ENCODE measurements at places on chromosomes 6 and 20. TPM values are rescaled to one million over a fixed set of nuclear protein-coding genes. Genes with fewer than 3 reads are reported as not detected.

- H3K4me1 ChIP-seq = peaks cover 24% of the 10 kb centered on the region
- H3K36me3 ChIP-seq = no peaks in the 10 kb centered on the region
- no peak overlapping the region for H3K27ac ChIP-seq
- H3K4me3 ChIP-seq = no peak overlapping the region
Observed at GRCh38 chr6:18347021-18347577, 40.1 kb upstream of the RNF144B start.

DNA sequence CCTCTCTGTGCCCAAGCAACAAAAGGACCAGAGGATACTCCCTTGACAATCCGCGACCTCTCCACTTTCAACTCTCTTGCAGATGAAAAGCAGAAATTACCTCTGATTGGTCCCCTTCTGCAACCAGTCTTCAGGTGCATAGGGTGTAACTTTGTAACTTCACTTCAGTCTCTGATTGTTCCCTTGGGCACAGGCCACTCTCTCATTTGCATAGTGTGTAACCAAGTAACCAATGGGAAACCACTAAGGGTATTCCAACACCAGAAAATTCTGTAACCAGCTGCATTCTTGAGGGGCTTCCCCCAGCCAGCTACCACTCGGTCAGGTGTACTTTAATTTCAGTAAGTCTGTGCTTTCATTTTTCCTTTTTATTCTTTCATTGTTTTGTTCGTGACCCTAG, 4.4 kb upstream of the RAET1L start:
- peaks cover 9% of the 10 kb centered on the region for H3K36me3 ChIP-seq
- no peak for DNase-seq
- peaks cover 53% of the 10 kb centered on the region for H3K27me3 ChIP-seq
- H3K4me1 ChIP-seq = no peaks in the 10 kb centered on the region
- H3K27ac ChIP-seq = no peak overlapping the region
- no peak overlapping the region for H3K4me3 ChIP-seq

- DNase-seq = peak; percentile 91
- peak overlapping the region; percentile 93 for H3K4me3 ChIP-seq
- no peaks in the 10 kb centered on the region for H3K27me3 ChIP-seq
Observed at GRCh38 chr6:149750136-149750609, 632 bp downstream of the PCMT1 start.

GRCh38 chr20:6768228-6769140, 998 bp downstream of the BMP2 start:
- H3K27me3 ChIP-seq = peaks cover 6% of the 10 kb centered on the region
- H3K4me1 ChIP-seq = peaks cover 14% of the 10 kb centered on the region
- DNase-seq = peak; percentile 82
- H3K27ac ChIP-seq = no peak overlapping the region
- H3K36me3 ChIP-seq = no peaks in the 10 kb centered on the region

- no peaks in the 10 kb centered on the region for H3K36me3 ChIP-seq
- no peak overlapping the region for H3K4me3 ChIP-seq
- H3K4me1 ChIP-seq = no peaks in the 10 kb centered on the region
Observed at GRCh38 chr20:21677781-21678180, 27.7 kb upstream of the PAX1 start.

- no peak overlapping the region for H3K27ac ChIP-seq
- no peaks in the 10 kb centered on the region for H3K36me3 ChIP-seq
- H3K4me3 ChIP-seq = no peak overlapping the region
Observed at GRCh38 chr6:68343901-68344300, 291.2 kb upstream of the ADGRB3 start.

DNA sequence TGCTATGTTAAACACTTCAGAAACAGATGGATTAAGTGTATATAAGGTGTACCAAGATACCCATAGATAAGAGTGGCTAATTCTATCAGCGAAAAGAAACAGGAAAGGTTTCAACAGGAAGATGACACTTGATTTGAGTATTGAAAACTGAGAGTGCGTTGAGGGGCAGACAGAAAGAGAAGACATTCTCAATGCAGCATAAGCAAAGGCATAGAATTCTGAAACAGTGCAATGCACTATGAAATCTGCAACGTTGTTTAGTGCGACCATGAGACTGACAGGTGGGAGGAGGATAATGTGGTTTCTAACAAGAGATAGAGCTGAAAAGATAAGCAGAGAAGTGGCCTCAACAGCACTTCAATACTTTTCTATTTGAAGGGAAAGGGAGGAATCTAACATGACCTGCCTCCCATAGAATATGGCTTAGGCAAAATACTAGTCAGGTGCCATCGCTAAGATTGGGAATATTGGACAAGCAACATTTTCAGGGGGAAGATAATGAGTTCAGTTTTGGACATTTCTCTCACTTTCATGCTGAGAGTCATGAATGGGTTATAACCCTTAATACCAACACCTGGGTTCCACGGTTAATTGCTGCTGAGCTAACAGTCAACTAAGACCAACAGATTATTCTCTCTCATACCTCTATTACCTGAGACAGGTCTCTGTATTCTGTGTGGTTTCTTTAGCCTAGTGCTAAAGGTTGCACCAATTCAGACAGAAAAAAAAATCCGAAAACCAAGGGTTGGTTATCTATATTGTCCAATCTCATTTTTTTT, 312.9 kb upstream of the ARID1B start:
- H3K4me3 ChIP-seq = no peak overlapping the region
- peaks cover 2% of the 10 kb centered on the region for H3K36me3 ChIP-seq
- peaks cover 5% of the 10 kb centered on the region for H3K27me3 ChIP-seq
- no peak for DNase-seq
- no peaks in the 10 kb centered on the region for H3K4me1 ChIP-seq

- H3K27ac ChIP-seq = peak overlapping the region; percentile 9
- H3K4me3 ChIP-seq = no peak overlapping the region
- peaks cover 2% of the 10 kb centered on the region for H3K36me3 ChIP-seq
- H3K27me3 ChIP-seq = no peaks in the 10 kb centered on the region
- DNase-seq = no peak
Observed at GRCh38 chr6:155183095-155183494, 80.7 kb upstream of the CLDN20 start.

- no peak overlapping the region for H3K4me3 ChIP-seq
- H3K27me3 ChIP-seq = no peaks in the 10 kb centered on the region
- H3K36me3 ChIP-seq = no peaks in the 10 kb centered on the region
- peaks cover 5% of the 10 kb centered on the region for H3K4me1 ChIP-seq
- H3K27ac ChIP-seq = no peak overlapping the region
Observed at GRCh38 chr6:121771937-121772720, 336.7 kb downstream of the GJA1 start.

GRCh38 chr6:161125591-161125990, 134.0 kb downstream of the MAP3K4 start:
- H3K36me3 ChIP-seq = peaks cover 68% of the 10 kb centered on the region
- H3K4me1 ChIP-seq = no peaks in the 10 kb centered on the region

DNA sequence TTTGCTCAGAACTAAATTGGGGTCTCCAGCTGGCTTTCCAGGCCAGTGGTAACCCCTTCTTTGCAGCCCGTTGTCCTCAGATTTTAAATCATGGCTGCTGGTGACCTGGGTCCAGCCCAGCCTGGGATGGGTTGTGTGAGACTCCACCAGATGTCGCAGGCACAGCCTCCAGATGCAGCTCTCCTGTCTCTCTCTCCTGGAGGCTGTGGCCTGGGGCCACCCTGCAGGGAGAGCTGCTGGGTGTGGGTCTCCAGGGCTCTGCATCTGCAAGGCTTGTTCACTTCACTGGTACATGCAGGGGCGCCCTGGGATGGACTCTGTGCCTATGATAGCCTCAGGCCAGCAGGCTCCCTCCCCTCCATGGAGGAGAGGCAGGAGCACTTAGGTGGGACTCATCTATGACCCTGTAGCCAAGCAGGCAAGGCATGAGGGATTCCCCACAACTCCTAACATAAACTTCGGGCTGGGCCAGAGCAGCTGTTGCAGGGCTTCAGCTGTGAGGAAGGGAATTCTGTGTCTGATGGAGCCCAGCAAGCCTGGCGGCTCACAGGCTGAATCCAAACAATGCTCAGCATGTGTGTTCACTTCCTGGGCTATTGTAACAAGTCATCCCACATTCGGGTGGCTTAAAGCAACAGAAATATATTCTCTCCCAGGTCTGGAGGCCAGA, 94.7 kb upstream of the NXT1 start:
- H3K27ac ChIP-seq = no peak overlapping the region
- no peak for DNase-seq
- no peak overlapping the region for H3K4me3 ChIP-seq
- peaks cover 1% of the 10 kb centered on the region for H3K36me3 ChIP-seq

- no peaks in the 10 kb centered on the region for H3K4me1 ChIP-seq
- no peak overlapping the region for H3K4me3 ChIP-seq
- H3K27ac ChIP-seq = no peak overlapping the region
- H3K36me3 ChIP-seq = no peaks in the 10 kb centered on the region
- H3K27me3 ChIP-seq = peaks cover 7% of the 10 kb centered on the region
Observed at GRCh38 chr6:49205526-49205925, 257.5 kb downstream of the MMUT start.

DNA sequence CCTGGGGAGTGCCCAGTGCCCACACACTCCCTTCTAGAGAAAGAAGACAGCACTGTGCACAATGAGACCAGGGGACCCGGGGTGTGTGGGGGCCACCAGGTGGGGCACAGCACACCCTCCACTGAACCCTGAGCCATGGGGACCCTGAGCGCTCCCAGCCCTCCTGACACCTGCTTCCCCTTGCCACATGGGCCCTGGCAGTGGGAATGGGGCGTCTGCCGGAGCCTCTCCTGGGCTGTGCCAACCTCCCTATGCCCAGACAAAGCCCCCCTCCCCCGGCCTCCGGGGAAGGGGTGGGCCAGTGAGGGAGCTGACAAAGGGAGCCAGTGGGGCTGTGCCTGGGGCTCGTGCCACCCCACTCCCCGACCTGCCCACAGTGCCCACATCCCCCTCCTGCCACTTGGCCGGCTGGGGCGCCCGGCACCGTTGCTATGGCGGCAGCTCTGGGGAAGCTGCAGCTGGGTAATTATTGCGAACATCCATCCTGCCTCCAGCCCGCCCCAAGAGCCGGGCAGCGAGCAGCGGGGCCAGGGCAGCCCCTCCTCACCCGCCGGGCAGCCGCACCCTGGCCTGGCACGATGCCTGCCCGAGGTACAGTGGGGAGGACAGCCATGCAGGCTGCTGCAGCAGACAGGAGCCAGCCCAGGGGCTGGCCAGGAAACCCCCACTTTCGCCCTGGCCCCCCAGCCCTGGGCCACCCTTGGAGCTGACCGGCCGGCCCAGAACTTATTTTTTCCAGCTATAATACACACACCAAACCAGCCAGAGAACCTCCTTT, 41.9 kb upstream of the NOL4L start:
- DNase-seq = no peak
- H3K4me3 ChIP-seq = peak overlapping the region; percentile 10
- no peaks in the 10 kb centered on the region for H3K27me3 ChIP-seq
- H3K36me3 ChIP-seq = no peaks in the 10 kb centered on the region

- no peak overlapping the region for H3K4me3 ChIP-seq
- peaks cover 13% of the 10 kb centered on the region for H3K27me3 ChIP-seq
- H3K4me1 ChIP-seq = no peaks in the 10 kb centered on the region
- no peaks in the 10 kb centered on the region for H3K36me3 ChIP-seq
- H3K27ac ChIP-seq = no peak overlapping the region
Observed at GRCh38 chr6:85285114-85285513, 164.8 kb upstream of the NT5E start.

DNA sequence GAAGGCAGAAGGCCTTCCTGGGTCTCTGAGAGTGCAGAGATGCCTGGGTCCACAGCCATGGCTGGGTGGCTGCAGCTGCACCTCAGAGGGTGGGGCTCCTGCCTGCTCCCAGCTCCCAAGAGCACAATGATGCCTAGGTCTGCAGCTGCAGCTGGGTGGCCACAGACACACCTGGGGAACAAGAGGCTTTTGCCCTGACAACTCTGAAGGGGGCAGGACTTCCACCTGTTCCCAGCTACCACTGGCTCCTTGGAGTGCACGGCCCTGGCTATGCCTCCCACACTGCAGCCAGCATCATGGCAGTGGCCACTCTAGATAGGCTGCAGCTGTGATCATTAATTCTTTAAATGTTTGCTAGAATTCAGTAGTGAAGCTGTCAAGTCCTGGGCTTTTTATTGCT, 511.3 kb downstream of the ADGRB3 start:
- H3K27me3 ChIP-seq = no peaks in the 10 kb centered on the region
- H3K4me1 ChIP-seq = no peaks in the 10 kb centered on the region
- no peak overlapping the region for H3K27ac ChIP-seq
- no peaks in the 10 kb centered on the region for H3K36me3 ChIP-seq

GRCh38 chr20:47127999-47128398, 228.5 kb downstream of the ZMYND8 start:
- no peak overlapping the region for H3K27ac ChIP-seq
- H3K4me1 ChIP-seq = peaks cover 36% of the 10 kb centered on the region
- H3K36me3 ChIP-seq = no peaks in the 10 kb centered on the region
- no peaks in the 10 kb centered on the region for H3K27me3 ChIP-seq

GRCh38 chr6:43292763-43293318, 5.2 kb upstream of the SLC22A7 start:
- DNase-seq = peak; percentile 39
- peaks cover 7% of the 10 kb centered on the region for H3K27me3 ChIP-seq
- no peak overlapping the region for H3K27ac ChIP-seq
- no peak overlapping the region for H3K4me3 ChIP-seq
- no peaks in the 10 kb centered on the region for H3K4me1 ChIP-seq

GRCh38 chr6:27777126-27777525, 135.1 kb downstream of the OR2B2 start:
- peaks cover 2% of the 10 kb centered on the region for H3K36me3 ChIP-seq
- no peak overlapping the region for H3K27ac ChIP-seq
- H3K27me3 ChIP-seq = peaks cover 26% of the 10 kb centered on the region
- H3K4me1 ChIP-seq = peaks cover 3% of the 10 kb centered on the region
- no peak for DNase-seq

GRCh38 chr6:15551798-15552197, 111.0 kb downstream of the DTNBP1 start:
- peak overlapping the region; percentile 6 for H3K27ac ChIP-seq
- DNase-seq = no peak
- H3K27me3 ChIP-seq = no peaks in the 10 kb centered on the region
- peaks cover 25% of the 10 kb centered on the region for H3K4me1 ChIP-seq
- H3K4me3 ChIP-seq = no peak overlapping the region
- H3K36me3 ChIP-seq = no peaks in the 10 kb centered on the region

DNA sequence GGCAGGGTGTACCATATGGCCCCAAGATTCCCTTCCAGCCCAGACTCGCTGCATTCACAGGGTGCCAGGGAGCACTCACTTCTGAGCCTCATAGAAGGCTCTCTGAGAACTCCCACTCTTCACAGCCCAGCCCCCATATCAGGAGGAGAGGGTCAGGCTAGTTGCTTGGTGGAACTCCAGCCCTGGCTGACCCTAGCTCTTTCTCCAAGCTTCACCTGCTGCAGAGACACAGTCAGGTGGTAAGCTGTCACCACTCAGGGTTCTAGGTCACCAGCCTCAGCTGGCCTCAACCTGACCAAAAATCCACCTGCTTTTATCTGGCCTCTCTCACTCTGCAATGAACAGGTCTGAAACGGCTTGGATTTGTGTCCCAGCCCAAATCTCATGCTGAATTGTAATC, 162.7 kb upstream of the MLN start:
- H3K36me3 ChIP-seq = peaks cover 2% of the 10 kb centered on the region
- H3K27me3 ChIP-seq = peaks cover 40% of the 10 kb centered on the region
- DNase-seq = peak; percentile 26
- H3K4me3 ChIP-seq = no peak overlapping the region
- no peak overlapping the region for H3K27ac ChIP-seq
- no peaks in the 10 kb centered on the region for H3K4me1 ChIP-seq

Gene MYMX
- total RNA-seq = not detected

Gene ANKRD66
- not detected for total RNA-seq

Gene MAS1
- total RNA-seq = not detected

Gene RHAG
- total RNA-seq = not detected

Gene AKAP12
- total RNA-seq = 184 TPM

Measured in chondrocyte (in vitro differentiated cells).